ENCODE measurements at places on chromosomes 16 and 17.

GRCh38 chr16:74280448-74280847 lies 16.2 kb upstream of the PSMD7 start:
- no peak for DNase-seq

- no peak for DNase-seq
Measured at GRCh38 chr17:68006797-68007196, 10.5 kb upstream of the C17orf58 start.

- DNase-seq: no peak
Measured at GRCh38 chr17:8019166-8019565, 16.8 kb downstream of the GUCY2D start.

- no peak for DNase-seq
Measured at GRCh38 chr16:56812884-56813283, 52.1 kb upstream of the SLC12A3 start.

DNA sequence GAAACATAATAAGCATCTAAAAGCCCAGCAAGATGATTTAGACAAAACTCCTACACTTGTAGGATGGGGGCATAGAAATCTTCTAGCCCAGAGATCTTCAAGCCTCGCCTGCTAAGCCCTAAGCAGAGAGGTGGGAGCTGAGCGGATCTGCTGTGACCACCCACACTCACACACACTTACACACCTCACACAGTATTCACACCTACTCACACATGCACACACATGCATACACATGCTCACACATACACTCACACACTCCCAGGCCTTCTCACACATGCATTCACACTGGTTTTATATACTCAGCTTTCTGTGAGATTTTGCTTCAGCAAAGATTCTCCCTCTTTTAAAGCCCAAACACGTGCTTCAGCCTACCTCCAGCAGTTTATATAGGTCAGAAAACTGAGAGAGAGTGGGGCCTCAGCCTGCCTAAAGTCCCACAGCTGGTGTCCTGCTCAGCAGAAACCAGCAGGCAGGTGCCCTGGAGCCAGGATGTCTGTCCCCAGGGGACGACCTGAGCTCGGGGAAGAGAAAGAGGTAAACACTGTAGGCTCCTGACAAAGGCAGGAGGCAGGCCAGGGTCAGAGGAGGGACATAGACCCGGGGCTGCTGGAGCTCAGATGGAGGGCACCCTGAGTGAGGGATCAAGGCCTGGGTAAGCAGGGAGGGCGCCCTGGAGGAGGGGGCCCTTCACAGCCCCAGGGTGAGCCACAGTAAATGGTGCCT lies 12.0 kb upstream of the KRT19 start:
- DNase-seq: no peak

- no peak for DNase-seq
Measured at GRCh38 chr17:64356304-64356686, 34.4 kb downstream of the PECAM1 start.

- DNase-seq: no peak
Measured at GRCh38 chr16:77116856-77117255, 74.1 kb upstream of the MON1B start.

DNA sequence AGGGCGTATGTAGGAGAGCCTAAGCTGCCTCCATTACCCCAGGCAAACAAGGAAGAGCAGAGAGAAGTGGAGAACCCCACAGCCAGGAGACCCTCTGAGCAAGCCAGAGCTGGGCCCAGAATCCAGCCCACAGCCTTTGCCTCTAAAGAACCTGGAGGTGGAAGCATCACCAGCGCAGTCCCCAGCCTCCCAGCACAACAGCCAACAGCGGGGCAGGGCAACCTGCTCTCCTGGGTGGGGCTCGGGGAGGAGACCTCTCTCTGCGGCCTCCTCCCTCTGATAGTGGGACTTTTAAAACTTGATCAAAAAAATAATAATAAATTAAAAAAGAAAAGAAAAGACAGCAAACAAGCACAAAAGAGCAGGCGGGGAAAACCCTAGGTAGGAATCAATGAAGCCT lies 45.9 kb downstream of the AXIN2 start:
- no peak for DNase-seq

- DNase-seq: no peak
Measured at GRCh38 chr17:17698869-17699351, 17.7 kb downstream of the RAI1 start.

DNA sequence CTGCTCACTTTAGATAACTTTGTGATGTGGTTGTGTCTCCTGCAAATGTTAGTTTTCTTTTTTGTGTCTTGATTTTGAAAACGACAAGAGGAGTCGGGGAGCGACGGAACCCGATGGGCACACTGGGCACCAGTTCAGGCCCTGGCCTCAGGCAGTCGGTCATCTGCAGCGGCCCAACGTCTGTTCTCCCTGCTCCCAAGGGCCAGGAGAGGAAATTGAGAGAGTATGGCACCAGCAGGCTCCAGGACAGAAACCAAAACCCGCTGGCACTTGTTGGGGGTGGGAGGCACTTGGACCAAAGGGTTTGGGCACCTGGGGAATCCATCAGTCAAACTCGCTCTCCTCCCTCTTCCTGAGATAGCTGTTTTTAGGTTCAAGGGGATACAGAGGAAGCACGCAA lies 17.2 kb downstream of the RBFOX3 start:
- no peak for DNase-seq

DNA sequence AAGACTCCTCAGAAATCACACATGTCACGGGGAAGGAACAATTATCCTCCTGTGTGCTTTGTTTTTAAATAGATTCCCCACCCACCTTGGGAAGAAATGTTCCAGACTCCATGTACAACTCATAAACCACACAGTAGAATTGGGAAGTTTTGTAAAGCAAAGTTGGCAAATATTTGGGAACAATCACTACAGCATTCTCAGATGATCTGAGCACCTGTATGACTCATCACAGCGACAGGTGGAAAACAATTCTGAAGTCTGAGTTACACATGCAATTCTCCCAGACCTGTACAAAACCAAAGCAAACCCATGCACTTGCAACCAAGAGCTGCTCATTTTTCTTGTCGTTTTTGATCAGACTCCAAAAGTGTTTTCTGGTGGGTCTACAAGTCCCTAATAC lies 14.4 kb upstream of the MYLK3 start:
- no peak for DNase-seq

DNA sequence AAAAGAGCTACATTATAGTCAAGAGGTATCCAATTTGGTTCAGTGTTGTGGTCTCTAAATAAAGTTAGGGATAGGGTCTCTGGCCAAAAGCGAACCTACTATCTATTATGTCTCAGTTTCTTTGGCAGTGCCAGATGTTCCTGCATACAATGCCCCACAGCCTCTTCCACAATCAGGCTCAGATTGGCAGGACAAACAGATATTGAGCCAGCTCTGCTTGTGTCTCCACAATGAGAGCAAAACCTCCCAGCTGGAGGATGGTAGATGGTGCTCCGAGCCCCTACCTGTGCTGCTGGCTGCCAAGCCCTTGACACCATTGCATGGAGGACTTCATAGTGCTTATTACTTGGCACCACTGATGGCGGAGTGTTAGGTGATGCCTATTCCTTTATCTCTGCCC lies 19.7 kb downstream of the PHAF1 start:
- peak; percentile 34 for DNase-seq

DNA sequence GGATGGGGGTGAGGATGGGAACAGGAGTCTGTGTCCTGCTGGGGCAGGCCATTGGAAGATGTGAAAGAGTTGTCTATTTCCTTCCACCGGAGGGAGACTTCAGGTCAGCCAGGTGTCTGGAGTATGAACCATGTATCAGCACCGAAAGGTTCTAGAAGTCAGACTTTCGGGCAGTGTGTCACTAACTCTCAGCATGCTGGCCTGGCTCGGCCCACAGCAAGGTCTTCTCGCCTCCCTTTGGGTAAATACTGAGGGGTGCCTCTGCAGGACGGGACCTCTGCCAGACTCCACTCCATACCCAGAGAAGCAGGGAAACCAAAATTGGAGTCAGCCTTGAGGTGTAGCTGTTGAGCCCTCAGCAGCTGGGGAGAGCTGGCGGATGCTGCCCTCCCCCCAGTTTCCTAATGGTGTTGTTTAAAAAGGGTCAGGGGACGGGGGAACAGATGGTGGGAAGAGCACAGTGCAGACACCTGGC lies 507 bp downstream of the CIITA start:
- no peak for DNase-seq

DNA sequence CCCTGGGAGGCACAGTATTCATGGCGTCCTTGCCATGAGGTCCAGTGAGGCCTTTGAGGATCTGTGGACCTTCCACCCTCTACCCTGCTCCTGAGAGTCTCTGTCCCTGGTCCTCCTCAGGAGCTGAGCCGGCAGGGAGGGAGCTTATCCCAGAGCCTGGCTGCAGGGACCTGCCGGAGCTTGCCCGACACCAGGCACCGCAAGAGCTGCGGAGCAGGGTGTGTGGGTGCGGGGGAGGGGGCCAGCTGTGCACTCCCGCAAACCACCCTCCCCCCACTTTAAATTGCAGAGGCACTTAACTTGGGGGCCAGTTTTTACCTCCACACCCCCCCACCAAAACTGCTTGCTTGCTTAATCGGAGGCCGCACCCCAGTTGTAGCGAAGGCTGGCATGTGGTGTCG lies 609 bp upstream of the ZNF750 start:
- DNase-seq: no peak

DNA sequence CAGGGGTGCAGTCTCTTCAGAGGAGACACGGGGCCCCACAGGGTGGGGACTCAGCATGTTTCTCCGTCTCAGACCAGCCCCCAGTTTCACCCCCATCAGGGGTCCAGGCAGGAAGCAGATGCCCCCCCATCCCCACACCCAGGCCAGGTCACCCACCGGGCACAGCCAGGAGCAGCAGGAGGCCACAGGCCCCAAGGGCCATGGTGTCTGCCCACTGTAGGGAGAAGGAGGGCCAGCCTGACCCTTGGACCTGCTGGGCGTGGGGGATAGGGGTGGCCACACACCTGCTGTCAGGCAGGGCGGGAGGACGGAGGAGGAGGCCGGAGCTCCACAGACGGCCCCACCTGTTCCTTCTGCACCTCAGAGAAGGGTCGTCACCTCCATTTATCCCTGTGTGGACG lies at the start of gene TPSG1:
Gene TPSG1 (minus strand): TSS at position 218 of the 401 bp plus-strand sequence. CDS start 16 bp downstream, at position 202.
- no peak for DNase-seq

GRCh38 chr16:53955221-53955875 lies 251.4 kb downstream of the FTO start:
- no peak for DNase-seq

- no peak for DNase-seq
Measured at GRCh38 chr16:65981057-65981456, 385.4 kb upstream of the CDH5 start.

GRCh38 chr17:31538080-31538762 lies 146.7 kb downstream of the RAB11FIP4 start:
- no peak for DNase-seq

GRCh38 chr17:9205520-9206409 lies 184.5 kb downstream of the NTN1 start:
- DNase-seq: no peak

DNA sequence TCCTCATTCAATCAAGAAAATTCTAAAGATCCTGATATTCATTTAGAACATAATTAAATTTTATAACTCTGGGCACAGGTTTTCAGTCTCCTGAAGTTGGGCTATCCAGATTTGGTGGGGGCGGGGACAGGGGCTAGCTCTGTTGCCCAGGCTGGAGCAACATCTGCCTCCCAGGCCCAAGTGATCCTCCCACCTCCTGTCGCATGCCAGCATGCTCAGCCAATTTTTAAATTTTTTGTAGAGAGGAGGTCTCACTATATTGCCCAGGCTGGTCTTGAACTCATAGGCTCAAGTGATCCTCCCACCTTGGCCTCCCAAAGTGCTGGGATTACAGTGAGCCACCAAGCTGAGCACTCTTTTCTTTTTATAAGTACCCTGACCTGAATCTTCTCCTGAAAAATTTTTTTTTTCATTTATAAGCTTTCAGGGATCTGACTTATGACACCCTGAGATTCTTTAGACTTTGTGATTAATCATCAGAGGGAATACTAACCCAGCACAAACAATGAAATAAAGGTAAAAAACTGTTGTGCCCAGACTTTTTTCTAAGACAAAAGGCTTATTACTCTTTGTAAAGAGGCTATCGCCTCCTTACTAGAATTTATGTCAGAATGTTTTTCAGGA lies 62.6 kb downstream of the TUBD1 start:
- DNase-seq: no peak

DNA sequence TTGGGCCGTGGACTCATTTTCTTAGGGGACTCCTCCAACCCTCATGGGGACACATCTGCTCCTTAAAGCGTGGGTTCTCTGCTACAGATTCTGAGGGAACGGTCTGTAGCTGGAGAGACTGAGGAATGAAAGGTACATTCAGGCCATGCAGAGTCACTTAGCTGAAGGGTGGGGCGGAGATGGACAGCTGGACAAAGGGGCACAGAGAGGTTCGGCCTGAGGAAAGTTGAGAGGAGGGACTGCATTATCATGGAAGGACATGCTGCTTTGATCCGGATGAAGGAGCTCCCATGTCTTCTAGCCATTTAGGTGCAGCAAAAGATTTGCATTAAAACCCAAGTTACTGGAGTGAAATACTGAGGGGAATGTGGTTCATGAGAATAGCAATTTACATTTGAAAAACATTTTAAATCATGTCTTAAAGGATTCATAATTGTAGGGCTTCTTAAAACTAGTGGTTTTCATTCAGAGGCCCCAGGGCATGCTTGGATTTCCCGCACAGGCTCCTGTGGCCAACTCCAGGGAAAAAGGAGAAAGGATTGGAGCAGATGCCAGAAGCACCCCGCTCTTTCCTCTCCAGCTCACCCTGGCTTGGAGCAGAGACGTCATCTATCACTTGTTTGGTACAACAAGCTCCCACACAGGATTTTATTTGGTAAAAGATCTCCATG lies 54.2 kb downstream of the CDRT4 start:
- DNase-seq: no peak

GRCh38 chr17:65182233-65182632 lies 45.1 kb downstream of the RGS9 start:
- no peak for DNase-seq

DNA sequence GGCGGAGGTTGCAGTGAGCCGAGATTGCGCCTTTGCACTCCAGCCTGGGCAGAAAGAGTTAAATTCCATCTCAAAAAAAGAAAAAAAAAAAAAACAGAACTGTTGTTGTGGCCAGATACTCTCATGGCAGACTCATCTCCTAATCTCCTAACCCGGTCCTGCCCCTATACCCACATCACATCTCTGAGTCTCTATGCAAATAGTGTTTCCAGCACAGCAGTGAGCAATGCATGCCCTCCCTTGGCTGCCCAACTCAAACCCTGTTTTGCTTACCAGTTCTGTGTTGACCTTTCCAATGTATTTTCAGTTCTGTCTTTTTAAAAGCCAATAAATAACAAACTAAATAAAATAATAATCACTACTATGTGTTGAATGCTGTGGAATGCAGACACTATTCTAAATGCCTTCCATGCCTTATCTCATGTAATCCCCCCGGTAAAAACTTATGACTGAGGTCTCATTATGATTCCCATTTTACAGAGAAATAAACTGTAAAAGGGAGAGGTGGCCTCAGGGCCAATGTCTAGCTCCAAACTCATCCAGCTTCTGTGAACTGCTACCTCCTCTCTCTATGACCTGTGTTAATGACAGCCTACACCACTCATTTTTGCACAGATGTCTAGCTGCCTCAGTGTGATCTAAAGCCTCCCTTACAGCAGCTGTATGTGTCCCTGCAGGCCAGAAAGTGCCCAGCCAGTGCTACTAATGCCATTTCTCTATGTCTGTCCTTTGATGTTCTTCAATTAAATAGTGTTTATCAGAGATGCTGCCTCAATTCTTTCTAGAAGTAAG lies 289.8 kb downstream of the HS3ST3B1 start:
- DNase-seq: no peak

GRCh38 chr16:49904348-49905062 lies 48.6 kb upstream of the ZNF423 start:
- no peak for DNase-seq

GRCh38 chr17:65876985-65877384 lies 314.9 kb downstream of the CEP112 start:
- DNase-seq: no peak
